ENCODE measurements at places on chromosomes 16 and 17.

- DNase-seq, result no peak
Observed at GRCh38 chr16:4535627-4536108, 2.9 kb downstream of the CDIP1 start.

- no peak for DNase-seq
Observed at GRCh38 chr16:57538235-57538721, 1.9 kb upstream of the CCDC102A start.

- DNase-seq, result no peak
Observed at GRCh38 chr17:16484445-16485175, 7.4 kb downstream of the LRRC75A start.

GRCh38 chr17:66676421-66676820, 158.5 kb upstream of the CACNG5 start:
- DNase-seq, result peak; percentile 92

- DNase-seq, result no peak
Observed at GRCh38 chr16:55526441-55526840, 17.6 kb downstream of the LPCAT2 start.

DNA sequence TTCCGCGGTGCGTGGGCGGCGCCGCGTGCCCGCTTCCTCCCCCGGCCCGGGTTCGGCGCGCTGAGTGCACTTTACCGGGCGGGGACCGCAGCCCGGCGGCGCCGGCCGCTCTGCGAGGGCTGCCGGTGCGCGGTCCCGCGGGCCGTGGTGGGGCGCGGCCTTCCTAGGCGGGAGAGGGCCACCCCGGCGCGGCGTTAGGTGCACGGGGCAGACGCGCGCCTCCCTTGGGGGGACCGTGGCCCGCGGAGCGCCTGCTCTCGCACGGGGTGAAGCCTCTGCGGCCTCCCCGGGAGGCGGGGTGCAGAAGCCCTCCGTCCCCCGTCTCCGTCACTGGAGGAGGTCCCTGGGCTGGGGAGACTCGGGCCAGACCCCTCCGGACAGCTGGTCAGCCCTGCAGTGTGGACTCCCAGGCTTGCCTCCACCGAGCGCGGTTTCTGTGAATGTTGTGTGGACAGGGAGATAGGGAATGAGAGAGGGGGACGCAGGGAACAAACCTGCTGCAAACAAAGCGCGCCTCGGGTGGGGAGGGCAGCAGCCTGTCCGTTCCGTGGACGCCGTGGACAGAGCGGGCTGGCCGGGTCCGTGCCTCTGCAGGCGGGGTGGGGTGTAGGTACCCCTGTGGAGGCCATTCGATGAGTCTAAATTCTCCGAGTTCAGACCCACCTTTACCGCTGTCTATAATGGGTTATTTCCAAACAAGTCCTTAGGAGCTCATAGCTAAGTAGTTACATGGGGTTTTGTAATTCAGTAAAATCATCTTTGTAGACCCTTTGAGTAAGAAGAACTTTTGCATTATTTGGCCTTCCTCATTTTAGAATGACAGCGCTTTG, 721 bp downstream of the TBCD start:
- DNase-seq, result peak; percentile 67

DNA sequence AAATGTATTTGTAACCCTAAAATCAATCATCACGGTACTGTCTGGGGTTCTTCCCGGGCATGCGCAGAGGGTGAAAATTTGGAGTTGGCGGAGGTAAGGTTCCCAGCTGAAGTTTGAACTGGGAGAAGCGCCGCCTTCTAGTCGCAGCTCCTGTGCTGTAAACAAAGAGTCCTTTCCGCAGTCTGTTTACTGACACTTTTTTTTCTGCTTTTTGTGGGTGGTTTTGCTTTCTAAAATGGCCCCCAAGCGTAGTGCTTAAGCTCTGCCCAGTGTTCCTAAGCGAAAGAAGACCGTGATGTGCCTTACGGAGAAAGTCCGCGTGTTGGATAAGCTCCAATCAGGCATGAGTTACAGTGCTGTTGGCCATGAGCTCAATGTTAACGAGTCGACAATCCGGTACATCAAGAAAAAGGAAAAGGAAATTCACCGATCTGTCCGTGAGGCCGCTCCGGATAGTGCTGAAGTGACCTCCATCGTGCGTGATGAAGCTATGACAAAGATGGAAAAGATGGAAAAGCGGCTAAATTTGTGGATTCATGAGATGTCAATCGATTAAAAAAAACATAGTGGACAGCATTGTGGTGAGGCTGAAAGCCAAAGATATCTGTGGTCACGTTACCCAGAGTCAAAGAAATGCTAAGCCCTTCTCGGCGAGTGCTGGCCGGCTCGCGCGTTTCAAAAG, 570 bp upstream of the CFDP1 start:
- DNase-seq, result peak; percentile 97

- no peak for DNase-seq
Observed at GRCh38 chr17:10243883-10244844, 45.8 kb upstream of the GAS7 start.

DNA sequence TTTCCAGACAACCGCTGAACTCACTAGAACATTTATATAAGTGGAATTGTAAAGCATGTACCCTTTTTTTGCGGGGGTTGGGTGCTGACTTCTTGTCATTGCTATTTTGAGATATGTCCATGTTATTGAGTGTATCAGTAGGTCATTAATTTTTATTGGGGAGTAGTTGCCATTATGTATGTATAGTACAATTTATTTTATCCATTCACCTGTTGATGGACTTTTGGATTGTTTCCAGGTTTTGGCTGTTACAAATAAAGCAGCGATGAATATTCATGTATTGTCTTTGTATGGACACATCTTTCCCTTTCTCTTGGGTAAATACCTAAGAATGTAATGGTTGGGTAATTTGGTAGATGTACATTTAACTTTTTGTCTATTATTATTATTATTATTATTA, 12.7 kb downstream of the NFATC3 start:
- DNase-seq, result no peak

GRCh38 chr17:76086384-76086783, 7.4 kb downstream of the ZACN start:
- DNase-seq, result no peak

All from T47D (cell line).